ENCODE measurements at places on chromosomes 1 and 21.

GRCh38 chr1:23402286-23403037 is 22.1 kb downstream of the TCEA3 start:
- peak; percentile 89 for DNase-seq

GRCh38 chr1:51565009-51565408 is 45.9 kb upstream of the EPS15 start:
- no peak for DNase-seq

- DNase-seq, result no peak
These were observed 17.5 kb downstream of the RASSF5 start for GRCh38 chr1:206524739-206525364.

- DNase-seq, result no peak
These were observed 69.4 kb downstream of the C4BPA start for GRCh38 chr1:207173396-207173795.

DNA sequence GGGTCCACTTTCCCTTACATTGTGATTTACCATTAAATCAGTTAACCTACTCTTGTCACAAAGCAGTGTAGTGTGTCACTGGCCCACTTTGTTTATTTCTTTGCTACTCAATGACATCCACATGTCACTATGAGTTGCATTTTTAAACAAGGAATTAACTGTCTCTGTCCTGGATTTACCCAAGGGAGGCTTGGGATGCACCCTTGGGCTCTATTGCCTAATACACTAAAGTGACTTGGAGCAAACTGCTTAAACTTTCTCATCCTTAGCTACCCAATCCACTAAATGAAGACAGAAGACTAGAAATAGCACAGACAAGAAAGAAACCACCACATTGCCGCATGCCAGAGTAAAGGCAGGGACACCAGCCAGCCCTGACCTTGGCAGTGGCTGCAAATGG is 136.2 kb upstream of the TIAM1 start:
- no peak for DNase-seq

DNA sequence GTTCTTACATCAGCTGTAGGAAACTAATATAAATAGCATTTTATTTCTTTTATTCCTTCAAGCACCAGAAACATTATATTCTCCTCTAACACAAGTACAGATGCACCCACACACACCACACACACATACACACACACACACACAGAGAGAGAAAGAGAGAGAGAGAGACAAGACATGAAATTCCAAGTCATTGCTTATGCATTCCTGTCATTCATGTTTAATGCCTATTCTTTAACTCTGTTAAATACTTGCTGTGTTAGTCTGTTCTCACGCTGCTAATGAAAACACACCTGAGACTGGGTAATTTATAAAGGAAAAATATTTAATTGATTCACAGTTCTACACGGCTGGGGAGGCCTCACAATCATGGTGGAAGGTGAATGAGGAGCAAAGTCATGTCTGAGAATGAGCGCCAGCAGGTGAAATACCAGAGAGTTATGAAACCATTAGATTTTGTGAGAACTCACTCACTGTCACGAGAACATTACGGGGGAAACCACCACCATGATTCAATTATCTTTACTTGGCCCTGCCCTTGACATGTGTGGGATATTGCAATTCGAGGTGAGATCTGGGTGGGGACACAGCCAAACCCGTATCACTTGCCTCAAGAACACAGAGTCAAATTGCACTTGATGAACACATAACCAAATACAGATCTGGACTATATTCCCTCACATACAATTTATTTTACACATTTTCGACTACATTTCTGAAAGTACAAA is 1058.1 kb upstream of the TMPRSS15 start:
- DNase-seq, result no peak

DNA sequence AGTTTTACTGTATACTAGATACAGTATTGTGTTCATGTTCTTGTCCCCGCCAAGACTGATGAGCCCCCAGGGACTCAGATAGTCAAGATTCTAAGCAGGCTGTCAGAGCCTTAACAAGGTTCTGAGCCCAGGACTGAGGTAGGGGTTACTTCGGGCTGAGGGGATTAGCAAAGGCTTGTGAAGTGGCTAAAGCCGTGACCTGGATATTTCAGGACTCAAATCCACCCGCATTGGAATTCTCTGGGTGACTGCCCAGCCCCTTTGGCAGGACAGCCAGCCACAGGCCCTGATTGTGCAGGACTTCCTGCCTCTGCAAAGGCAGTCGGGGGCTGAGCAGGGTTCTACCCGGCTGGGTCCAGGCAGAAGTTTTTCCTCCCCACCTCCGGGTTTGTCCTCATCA is at the start of gene PLA2G5:
PLA2G5 (plus strand) TSS at position 321 of the 400 bp plus-strand sequence. CDS start 14,637 bp downstream, outside the sequence.
- DNase-seq, result no peak

DNA sequence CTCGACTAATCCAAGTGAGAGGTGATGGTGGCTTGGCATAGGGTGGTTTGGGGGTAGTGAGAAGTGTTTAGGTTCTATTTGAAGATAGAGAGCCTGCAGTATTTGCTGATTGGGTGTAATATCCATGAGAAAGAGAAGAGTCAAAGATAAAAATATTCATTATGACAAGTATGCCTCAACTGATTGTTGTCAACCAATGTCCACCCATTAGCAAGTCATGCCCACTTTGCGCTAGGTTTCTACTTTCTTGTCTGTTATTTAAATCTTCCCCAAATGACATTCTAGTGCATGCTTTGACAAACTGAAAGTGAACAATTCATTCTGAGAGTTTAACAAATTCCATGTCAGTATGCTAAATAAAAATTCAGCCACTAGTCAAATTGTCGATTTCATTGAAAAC is 3.8 kb upstream of the XCL1 start:
- no peak for DNase-seq

DNA sequence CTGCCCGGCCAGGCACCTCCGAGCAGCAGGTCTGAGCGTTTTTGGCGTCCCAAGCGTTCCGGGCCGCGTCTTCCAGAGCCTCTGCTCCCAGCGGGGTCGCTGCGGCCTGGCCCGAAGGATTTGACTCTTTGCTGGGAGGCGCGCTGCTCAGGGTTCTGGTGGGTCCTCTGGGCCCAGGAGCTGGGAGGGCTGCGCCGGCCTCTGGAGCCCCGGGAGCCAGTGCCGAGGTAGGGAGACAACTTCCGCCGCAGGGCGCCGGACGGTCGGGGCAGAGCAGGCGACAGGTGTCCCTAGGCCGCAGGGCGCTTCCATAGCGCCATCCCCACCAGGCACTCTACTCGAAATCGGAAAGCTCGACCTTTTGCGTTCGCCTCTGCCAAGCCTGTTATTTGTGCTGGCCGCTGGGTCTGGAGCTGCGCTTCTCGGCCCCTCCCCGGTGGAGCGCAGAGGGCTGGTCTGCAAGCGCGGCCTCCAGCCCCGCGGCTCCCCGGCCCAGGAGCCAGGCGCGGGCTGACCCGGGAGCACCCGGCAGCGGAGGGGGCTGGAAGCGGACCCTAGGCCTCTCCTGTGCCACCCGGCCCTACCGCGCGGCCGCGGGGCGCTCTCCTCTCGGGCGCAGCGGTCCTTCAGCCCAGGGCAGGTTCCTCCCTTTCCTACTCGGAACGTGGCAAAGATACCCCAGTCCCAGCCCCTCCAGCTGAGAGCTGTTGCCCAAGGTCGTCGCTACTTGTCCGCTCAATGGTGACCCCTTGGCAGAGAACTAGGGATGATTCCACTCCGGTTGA is 2.2 kb downstream of the SIM2 start:
- DNase-seq, result no peak

DNA sequence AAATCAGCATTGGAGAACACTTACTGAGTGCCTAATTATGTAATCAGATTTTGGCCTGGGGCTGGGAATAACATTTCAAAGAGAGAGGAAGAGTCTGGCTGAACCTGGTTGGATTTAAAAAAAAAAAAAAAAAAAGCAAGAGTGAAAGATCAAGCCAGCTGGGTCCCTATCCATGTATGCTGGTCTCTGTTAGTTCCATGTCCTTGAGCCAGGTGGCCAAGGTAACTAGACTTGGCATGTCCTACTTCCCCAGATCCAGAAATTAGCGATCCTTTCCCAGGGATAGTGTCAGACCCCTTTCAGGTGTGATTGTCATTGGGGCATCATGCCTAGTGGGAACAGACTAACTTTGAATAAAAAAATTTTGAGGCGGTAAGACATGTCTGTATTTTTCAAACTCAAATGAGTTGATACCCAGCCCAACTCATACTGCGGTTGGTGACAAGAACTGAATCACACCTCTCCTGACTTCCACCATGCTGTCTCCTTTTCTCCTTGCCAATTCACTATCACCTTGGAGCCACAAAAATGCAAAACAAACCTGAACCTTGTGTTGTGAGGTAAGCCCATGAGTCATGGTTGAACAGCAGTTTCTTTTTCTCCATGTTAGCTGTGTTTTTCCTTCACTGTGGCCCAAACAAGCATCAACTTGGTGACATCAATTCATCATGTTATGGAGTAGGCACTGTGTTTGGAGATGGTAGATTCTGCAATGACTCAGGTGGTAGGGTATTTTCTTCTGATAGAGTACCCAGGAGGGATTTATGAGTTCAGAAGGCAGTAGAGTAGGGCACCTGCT is 24.5 kb upstream of the PPP2R5A start:
- DNase-seq, result no peak

DNA sequence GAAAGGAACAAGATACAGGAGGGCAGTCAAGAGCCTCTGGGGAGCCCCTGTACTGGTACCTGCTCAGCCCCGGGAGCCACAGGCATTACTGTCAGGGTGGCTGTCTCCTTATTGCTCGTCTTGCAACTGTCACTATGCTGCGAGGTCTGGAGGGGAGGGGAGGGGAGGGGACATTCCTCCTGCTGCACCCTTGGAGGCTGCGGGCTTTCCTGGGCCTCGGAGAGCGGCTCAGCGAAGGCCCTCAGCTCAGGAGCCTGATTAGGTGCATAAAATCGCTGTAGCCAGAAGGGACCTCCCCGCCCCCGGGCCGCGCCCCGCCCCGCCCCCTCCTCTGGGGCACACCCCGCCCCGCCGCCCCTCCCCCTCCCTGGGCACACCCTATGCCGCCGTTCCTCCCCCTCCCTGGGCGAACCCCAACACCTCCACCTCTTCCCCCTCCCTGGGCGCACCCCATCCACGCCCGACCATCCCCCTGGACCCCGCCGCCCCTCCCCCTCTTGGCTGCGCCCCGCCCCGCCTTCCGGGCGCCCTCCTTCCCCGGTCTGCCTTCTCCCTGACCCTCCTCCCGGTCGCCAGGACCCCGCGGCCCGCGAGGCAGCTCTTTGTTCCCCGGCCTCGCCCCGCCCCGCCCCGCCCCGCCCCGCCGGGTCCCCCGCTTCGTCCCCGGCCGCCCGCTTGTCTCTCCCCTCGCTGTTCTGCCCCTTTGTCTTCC is 35.5 kb downstream of the CACHD1 start:
- no peak for DNase-seq

DNA sequence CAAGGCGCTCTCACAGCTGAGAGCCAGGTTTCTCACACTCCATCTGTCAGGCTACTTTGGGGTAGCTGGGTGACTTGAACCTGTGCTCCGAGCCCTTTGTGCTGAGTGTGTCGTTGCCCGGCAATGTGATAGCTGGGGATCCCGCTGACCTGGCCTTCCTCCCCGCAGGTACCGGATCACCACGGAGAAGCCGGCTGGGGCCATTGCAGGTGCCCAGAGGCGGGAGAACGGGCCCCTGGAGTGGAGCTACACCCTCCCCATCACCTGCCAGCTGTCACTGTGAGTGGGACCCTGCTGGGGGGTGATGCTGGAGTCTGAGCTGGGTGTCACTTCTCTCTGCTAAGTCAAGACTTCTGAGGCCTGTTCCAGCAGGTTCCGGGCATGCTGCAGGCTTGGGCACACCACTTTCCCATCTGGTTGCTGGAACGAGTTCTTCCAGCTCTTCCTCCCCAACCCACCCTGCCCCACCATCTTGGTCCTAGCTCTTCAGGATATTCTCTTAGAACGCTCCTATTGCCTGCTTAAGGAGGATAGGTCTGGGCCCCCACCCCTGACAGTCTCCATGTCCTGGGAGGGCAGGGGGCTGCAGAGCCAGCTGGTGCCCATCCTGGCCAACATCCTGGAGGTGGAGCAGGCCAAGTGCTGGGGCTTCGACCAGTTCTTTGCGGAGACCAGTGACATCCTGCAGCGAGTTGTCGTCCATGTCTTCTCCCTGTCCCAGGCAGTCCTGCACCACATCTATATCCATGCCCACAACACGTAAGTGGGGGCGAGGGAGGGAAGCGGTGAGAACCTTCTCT is 7.5 kb downstream of the IKBKE start:
- no peak for DNase-seq

DNA sequence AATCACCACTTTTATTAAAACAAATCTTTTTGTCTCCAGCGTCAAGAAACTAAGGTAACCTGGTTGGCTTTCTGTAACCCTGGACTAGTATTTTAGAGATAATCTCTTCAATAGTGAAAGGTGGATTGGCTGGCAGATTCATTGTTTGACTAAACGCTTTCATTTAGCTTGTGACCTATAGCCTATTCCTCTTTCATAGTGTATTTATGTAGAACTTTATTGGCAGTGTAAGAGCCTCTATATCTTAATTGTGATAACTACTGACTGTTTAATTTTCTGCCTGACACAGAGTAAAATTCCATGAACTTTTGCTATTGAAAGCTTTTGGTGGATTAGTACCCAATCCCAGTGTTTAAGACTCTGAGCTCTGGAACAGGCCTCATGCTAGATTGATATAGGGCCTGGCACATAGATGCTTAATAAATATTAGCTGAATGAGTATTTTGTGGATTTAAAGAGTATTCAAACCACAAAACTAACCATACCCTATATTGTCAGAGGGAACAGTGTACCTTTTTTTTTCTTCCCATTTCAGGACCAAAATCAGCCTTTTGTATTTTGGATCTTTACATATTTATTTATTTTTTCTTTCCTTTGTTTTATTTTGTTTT is 34.8 kb downstream of the AK4 start:
- DNase-seq, result no peak

- no peak for DNase-seq
These were observed 8.0 kb downstream of the DHX9 start for GRCh38 chr1:182847105-182847504.

DNA sequence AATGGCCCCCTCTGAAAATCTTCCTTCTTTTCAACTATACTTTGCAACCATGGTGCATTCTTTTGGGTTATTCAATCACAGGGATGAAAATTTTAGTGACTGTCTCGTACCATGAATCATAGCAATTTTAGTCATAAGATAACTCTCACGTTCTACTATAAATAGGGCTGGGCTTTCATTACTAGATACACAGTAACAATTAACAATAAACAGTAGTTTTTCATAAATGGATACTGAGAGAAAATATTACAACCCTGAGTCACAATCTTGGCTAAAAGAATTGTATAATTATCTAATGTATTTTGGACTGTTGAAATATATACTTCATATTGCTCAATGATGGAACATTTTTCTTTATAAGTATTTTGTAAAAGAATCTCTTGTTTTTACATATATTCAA is 96.1 kb downstream of the TEX35 start:
- DNase-seq, result no peak

- no peak for DNase-seq
These were observed 213.7 kb upstream of the HOOK1 start for GRCh38 chr1:59601041-59601441.

DNA sequence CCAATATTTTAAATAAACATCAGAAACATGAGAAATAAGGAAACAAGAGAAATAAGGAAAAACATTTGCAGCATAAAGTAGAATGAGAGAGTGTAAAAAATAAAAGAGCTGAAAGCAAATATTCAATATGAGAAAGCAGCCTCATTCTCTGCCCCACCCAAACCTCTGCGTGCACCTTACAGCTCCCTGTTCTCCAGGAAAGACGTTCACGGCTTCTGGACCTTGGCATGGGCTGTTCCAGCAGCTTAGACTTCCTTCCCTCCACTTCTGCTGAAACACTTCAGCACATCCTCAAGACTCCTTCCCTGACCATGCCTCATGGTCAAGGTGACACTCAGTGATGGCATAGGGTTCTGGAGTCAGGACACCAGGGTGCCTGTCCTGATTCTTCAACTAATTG is 23.3 kb downstream of the ALPL start:
- no peak for DNase-seq

GRCh38 chr1:232732344-232732910 is 72.8 kb upstream of the MAP10 start:
- no peak for DNase-seq

GRCh38 chr1:3785045-3785444 is 11.3 kb downstream of the LRRC47 start:
- DNase-seq, result no peak

Data from NB4 (cell line).